ENCODE measurements at places on chromosomes 13 and 19.

GRCh38 chr19:45615795-45616703 lies 14.0 kb upstream of the GPR4 start:
- DNase-seq = peak; percentile 90

DNA sequence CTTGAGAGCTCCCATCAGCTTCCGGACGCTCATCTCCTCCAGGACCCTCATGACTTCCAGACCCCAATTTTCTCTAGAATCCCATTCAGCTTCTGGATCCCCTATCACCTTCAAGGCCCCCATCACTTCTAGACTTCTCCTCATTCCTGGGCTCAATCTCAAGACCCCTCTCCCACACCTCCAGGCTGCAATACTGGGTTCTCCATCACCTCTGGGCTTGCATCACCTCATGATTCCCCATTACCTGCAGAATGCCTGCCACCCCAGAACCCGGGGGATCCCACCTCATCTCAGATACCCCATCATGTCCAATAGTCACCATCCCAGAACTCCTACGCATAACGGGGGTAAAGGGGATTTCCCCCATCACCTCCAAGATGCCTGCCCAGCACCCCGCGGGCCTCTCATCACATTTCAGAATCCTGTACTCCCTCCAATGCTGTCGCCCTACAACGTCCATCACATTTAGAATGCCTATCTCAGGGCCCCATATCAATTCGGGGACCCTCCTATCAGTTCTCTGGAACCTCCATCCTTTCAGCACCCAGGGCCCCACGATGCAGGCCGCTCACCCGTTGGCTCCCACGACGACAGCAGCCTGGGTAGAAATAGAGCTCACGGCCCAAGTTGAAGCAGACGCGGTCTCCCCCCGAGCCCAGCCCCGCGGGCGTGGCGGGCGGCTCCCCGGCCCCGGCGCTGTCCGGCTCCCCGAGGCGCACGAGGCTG lies 738 bp downstream of the DMWD start:
- DNase-seq = no peak

GRCh38 chr19:55619286-55619685 lies 5.1 kb downstream of the ZNF784 start:
- DNase-seq = no peak

GRCh38 chr13:80555796-80556678 lies 215.1 kb upstream of the SPRY2 start:
- DNase-seq = no peak

GRCh38 chr19:19444681-19445155 lies 39.2 kb downstream of the GATAD2A start:
- no peak for DNase-seq

DNA sequence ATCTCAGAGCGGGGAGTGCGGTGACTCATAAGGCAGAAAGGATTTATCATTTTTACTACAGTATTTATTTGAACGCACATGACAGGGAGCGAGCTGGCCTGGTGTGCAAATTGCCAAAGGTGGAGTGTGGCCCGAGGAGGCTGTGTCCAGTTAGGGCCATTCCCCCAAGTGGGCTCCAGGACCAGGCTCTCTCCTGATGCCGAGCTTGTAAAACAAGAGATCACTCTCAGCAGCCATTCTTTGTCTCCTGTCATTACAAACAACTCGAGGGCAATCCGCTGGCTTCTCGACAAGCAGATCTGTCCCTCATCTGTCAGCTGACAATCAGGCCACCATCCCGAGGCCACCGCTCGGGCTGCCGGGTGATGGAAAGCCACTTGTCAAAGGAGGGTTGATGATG lies 418.9 kb downstream of the ZNF536 start:
- DNase-seq = no peak

- DNase-seq = no peak
Observed at GRCh38 chr13:97540696-97541095, 106.7 kb downstream of the RAP2A start.

- DNase-seq = no peak
Observed at GRCh38 chr13:47480951-47481350, 520.1 kb downstream of the SUCLA2 start.

DNA sequence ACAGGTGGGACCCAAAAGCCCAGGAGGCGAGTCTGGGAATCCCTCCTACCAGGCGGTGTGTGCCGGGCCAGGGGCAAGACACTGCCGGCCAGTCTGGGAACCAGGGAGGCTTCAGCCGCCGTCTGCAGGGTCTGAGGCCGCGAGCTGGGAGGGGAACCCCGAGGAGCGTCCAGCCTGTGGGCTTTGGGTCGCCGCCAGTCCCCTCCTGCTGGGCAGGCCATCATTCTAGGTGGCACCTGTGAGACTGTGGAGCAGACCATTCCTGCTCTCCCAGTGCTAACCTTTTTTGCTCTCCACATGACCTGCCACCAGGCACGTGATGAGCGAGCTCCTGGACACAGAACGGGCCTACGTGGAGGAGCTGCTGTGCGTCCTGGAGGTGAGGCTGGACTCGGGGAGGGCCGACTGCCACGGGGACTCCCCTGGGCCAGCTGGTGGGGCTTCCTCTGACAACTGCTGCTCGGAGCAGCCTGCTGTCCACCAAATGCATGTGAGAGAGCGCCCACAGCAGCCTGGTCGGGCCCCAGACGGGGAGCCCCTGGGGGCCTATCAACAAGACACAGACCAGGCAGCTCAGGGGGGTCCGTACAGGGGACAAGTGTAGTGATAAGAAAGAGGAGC lies 24.6 kb upstream of the F7 start:
- DNase-seq = no peak

GRCh38 chr13:73631411-73631810 lies 502.8 kb downstream of the KLF12 start:
- no peak for DNase-seq

- DNase-seq = no peak
Observed at GRCh38 chr19:5406816-5407215, 48.4 kb upstream of the ZNRF4 start.

- DNase-seq = no peak
Observed at GRCh38 chr19:49408816-49409440, 14.3 kb downstream of the PTH2 start.

- DNase-seq = peak; percentile 43
Observed at GRCh38 chr19:48400018-48400742, 6.7 kb downstream of the GRIN2D start.
